ENCODE measurements at places on chromosomes 6 and 20. TPM values are rescaled to one million over a fixed set of nuclear protein-coding genes. Genes with fewer than 3 reads are reported as not detected.

DNA sequence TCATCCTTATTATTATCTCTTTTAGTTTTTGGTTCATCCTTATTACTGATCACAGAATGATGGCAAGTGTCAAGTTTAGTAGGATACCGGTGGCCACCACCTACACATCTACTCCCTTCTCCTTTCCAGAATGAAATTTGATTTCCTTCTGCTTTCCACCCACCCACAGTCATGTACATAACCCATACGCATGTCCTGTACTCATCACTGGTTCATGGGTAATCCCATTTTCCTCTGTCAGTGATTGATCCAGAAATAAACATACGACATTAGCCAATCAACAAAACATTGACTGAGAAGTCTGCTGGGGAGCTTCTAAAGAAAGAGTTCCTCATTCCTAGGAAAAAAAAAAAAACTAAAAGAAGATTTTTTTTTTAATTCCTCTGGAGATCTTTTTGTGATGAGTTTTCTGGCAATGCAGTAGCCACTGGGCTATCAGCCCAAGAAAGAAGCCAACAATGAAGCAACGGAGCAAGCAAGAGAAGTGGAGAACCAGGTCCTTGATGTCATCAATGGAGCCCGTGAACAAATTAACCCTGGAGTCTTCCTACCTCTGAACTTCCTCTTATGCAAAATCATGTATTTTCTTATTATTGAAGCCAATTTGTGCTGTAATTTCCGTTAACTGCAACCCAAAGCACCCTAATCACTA is 127.8 kb downstream of the TASP1 start:
- no peak for DNase-seq

- no peak for DNase-seq
Measured at GRCh38 chr6:14540810-14541540, 423.4 kb downstream of the CD83 start.

DNA sequence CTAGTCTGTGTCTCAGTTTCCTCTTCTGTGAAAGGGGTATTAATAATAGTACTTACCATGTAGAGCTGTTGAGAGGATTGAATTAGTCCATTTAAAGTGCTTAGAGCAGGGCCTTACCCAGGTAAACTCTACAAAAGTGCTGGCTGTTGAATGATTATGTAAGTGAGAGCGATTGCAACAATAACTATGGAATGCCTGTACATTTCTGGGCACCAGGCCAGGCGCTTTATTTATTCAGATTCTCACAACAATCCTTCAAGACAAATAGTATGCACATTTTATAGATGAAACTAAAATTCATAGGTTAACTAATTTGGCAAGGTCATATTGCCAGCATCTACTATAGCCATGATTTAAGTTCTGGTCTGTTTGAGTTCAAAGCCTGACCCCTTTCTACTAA is 78.3 kb upstream of the MMS22L start:
- no peak for DNase-seq

GRCh38 chr20:48411919-48412522 is 415.8 kb downstream of the PREX1 start:
- no peak for DNase-seq

DNA sequence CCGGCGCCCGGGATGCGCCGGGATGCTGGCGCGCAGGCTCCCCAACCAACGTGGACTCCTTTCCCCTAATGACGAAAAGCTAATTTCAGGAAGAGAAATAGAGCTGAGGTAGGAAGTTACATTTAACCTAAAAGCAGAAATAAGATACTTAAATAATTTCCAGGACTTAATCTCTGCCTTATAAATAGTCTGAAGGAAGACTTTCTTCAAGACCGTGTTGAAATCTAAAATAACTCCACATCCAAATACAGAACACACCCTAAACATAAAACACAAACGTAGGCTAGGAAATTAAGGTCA is 1.3 kb downstream of the ASF1A start:
- no peak for DNase-seq

- DNase-seq = no peak
Measured at GRCh38 chr20:20483328-20483727, 115.4 kb downstream of the INSM1 start.

GRCh38 chr6:27862396-27863066 is 49.7 kb downstream of the OR2B2 start:
- DNase-seq = no peak

DNA sequence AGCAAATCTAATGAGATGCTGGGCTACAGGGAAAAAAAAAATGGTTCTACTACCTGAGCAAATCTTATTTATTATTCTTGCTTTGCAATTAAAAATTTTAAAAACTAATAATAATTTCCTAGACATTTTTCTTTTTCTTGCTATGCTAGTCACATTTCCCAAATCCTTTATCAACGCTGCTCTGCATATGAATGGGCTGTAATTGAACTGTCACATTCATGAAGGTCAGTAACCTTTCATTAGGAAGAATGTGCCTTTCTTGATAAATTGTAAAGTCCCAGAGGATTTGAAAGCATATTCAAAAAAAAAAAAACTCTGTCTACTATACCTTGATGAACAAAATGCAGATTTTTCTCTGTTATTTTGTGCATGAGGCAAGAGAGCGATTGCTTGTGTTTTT is 538.7 kb upstream of the ID4 start:
- DNase-seq = no peak

DNA sequence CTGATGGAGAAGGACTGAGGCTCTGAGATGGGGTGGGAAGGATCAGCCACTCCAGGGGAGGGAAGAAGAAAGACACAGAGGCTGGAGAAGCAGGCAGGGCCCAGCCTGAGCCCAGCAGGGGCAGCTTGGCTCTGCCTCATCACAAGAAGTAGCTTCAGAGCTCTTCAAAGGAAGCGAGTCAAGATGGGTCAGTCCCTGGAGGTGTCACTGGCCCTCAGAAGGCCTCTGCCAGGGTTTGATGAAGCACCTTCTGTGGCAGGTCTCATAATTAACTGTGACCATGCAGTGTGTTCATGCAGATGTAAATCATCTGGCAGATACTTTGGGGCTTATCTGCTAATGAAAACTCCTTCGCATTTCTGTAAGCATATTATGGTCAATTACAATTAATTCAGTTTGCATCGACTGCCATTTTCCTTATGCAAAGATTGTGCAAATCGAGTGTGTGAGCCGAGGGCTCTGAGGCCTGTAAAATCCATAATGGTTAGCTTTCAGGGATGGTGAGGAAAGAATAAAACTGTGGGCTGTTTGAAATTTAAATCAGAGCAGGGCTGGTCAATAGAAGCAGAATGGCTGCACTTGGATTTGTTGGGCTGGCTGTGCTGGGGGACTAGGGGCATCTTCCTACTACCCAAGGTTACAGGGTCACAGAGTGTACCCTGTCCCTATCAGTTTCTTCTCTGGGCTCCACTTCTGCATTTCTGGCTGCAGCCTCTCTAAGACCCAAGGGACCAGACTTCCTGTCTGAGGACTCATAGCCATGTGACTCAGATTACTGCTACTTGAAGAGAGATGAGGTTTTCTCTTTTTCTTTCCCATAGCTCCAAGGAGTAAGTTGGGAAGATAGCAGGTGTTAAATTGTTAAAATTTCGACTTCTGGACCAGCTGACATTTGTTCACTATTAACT is 376.6 kb downstream of the DHX35 start:
- no peak for DNase-seq

- DNase-seq = no peak
Measured at GRCh38 chr6:30880698-30881252, 3.5 kb upstream of the DDR1 start.

The HTR1E gene
- 0.26 TPM for total RNA-seq

The KCTD20 gene
- 93.5 TPM for total RNA-seq

The TBXT gene
- not detected for total RNA-seq

The LZTS3 gene
- total RNA-seq = 3.1 TPM

The FRMD1 gene
- 0.21 TPM for total RNA-seq

The BFSP1 gene
- total RNA-seq = 3.3 TPM
